Pulmonary artery endothelial cell (primary cell): ENCODE measurements at places on chromosomes 2 and 18.

GRCh38 chr18:49023271-49023937 lies 72.6 kb upstream of the SMAD7 start:
- no peak for DNase-seq

DNA sequence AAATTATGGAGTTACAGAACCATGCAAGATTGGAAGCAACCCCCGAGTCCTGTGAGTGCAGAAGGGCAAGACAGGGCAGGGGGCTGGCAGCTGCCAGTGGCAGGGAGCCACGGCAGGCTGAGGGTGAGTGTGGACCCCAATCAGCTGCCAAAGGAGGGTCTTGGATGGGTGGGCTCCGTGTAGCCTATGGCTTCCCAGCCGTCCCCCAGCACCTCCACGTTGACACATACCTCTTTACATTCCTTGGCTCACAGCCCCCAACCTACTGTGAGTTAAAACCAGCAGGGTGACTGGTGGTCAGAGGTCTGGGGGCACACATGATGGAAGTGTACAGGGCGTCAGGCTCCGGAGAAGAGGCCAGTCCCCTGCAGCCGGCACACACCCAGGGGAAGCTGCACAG lies 60.9 kb upstream of the SALL3 start:
- no peak for DNase-seq

- DNase-seq = no peak
These were observed 70.9 kb downstream of the TMEFF2 start for GRCh38 chr2:192123847-192124246.

DNA sequence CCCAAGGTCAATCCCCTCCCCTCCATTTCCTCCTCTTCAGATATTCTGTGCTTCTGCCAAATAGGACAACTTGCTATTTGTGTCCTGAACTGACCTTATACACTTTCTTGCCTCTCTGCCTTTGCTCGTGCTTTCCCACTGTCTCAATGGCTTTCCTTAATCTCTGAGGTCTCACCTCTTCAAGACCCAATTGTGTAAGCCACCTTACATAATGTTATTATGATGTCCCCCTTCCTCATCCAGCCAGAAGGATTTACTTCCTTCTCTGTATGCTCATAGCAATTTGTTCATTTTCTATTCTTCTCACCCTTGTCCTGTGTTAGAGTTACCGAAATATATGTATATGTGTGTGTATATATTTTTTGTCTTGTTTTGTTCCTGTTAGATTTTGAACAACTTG lies 26.9 kb upstream of the DARS1 start:
- DNase-seq = no peak

GRCh38 chr2:10242451-10242850 lies 60.3 kb upstream of the HPCAL1 start:
- no peak for DNase-seq

GRCh38 chr2:191171708-191172355 lies 21.0 kb upstream of the STAT4 start:
- no peak for DNase-seq

DNA sequence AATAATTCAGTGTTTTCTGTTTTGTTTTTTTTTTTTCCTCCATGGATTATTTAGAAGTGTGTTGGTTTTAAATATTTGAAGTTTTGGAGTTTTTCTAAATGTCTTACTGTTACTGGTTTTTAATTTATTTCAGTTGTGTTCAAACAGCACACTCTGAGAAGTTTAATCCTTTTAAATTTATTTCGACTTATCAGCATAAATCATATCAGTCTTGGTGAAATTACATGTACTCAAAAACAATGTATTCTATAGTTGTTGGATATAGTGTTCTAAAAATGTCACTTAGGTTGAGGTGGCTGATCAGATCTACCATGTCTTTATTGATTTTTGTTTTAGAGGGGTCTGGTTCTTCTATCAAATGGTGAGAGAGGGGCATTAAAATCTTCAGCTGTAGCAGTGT lies 134.7 kb downstream of the NCOA1 start:
- DNase-seq = no peak

DNA sequence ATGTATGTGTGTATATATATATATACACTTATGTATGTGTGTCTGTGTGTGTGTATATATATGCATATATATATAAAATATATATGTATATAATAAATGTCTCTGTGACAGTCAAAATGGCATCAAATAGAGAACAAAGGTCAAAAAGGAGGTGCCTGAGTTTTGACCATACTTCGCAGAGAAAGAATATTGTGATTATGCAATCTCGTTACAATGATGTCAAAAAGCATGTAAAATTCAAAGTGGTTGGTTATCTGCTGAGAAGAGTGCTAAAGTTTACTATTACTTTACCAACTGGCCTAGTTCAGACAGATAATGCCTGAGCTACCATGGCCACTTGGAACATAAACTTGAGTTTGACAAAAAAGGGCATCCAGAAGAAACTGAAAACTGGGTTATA lies 375.0 kb downstream of the NBAS start:
- DNase-seq = no peak

DNA sequence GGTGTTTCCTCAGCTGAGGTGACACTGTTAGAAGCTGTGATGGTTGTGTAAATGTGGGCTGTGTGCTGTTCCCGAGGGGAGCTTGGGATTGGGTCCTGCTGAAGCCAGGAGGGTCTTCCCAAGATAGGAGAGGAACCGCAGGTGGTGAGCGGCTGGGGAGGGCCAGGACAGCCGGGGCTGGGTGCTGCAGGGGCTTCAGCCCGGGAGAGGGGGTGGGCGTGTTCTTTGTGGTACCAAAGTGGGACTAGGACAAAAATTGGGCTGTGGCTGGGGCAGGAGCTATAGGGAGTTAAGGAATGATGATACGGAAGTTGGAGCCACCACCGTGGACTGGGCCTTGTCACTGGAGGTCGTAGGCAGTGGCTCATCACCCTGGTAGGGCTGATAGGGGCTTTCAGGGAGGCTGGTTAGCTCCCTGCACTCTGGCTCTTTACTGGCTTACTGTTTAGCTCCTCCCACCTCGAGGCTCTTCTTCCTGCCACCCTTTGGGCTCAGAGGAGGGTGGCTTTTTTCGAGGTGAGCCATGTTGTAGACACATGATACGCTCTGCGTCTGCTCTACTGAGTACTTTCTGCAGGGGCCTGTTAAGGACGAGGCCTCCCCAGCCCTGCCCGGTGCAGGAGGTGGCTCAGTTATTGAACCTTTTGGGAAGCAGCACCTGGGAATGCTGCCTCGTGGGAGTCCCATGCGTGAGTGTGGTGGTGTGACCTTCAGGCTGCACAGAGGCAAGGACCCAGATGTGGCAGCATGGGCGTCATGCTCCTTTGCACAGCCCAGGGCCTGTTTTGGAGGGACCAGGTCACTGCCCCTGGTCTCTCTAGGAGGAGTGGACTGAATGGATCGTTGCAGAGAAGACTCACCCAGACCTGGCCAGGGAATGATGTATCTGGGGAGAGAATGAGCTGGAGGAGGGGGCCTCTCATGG lies 21.6 kb downstream of the ASB1 start:
- no peak for DNase-seq

- no peak for DNase-seq
These were observed 80.8 kb upstream of the CERS6 start for GRCh38 chr2:168375195-168375798.

DNA sequence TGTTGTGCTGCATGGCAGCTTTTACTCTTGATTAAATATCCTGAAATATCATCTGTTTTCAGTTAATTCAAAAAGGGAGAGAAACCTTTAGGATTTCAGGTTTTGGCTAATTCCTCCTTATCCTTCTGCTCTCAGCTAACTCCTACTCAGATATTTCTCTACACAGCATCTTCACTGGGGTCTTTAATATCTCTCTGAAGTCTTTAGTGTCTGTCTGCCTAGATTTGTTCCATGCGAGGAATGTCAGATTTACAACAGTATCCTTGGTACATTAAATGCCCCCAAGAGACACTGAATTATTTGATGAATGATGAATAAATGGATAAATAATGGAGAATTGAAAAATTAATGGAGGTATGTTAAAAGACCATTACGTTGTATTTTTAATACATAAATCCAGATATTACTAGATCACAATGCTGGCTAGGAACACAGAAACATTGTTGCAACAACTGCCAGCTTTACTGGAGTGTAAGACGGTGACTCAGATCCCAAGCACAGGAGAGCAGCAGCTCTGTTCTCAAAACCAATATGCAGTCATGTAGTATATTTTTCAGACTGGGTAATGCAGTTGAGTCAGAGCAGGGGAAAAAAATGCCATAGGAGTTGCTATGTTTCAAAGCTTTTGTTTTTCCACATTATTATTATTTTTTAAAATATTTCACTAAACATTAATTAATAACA lies 388.0 kb upstream of the SYT4 start:
- no peak for DNase-seq

DNA sequence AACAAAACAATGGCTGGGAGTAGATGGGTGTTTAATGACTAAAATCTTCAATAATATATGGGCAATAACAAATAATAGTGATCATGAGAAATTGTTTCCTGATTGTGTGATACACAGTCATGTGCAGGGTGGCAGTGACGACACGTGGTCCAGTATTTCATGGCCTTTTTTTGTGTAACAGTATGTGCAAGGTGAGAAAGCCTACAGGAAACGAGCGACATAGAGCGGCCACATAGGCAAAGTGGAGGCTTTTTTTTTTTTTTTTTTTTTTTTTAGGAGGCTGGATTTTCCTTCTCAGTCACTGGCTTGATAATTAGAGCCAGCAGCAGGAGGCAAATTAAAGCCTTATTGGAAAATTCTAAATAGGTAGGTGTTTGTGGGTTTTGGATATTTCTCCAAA lies 123.7 kb downstream of the MYO3B start:
- DNase-seq = no peak

DNA sequence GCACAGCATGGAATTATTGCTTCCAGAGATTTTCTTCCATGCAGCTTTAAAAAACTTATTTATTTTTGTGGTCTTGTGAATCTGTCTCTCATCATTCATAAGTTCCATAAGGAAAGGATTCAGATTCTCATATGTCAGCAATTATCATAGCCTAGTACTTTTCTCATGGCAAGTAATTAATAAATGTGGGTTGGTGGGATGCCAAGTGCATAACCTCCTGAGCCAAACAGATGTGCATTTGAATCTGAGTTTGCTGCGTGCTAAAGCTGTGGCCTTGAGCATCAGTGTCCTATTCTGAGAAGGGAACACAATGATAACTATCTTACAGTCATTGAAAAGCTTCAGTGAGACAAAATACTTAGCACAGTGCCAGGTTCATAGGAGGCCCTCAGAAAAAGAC lies 331.9 kb downstream of the PDE11A start:
- no peak for DNase-seq

GRCh38 chr2:162062559-162062958 lies 11.5 kb downstream of the DPP4 start:
- DNase-seq = no peak

GRCh38 chr2:128134573-128134972 lies 43.6 kb downstream of the UGGT1 start:
- no peak for DNase-seq

- DNase-seq = no peak
These were observed 129.9 kb upstream of the TFPI start for GRCh38 chr2:187684174-187684573.

DNA sequence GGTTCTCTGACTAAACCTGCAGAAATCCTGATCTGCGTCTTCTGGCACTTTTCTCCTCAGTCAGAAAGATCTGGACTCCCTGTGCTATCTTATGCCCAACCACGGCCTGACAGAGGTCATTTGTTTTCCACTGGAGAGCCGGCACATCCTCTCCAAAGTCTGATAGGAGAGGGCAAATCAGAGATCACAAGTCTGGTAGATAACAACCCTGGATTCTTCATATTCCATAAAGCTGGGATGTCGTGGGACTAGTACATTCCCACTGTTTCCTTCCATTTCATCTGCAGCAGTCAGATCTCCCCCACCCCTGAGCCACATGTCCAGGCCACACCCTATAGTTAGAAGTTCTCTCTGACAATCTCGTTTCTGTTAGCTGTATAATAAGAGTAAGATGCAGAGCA lies 157.0 kb downstream of the MGAT5 start:
- DNase-seq = no peak

DNA sequence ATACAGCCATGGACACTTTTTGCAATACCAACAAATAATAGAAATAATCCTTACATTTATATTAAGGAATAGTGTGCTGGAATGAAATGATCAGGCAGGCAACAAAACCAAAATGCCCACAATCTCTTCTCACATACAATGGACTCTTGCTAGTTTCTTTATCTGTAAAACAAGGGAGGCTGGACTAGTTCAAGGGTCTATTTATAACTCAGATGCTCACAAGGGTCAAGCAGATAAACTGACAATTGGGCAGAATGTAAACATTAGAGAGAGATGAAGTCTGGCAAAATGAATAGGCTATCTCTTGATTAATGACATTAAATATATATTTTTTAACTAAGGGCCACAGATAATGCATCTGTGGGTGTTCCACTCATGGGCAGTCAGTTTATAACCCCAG lies 11.4 kb downstream of the PPIL3 start:
- DNase-seq = no peak

GRCh38 chr2:83742117-83742782 lies 716.8 kb downstream of the SUCLG1 start:
- DNase-seq = no peak

GRCh38 chr2:234754126-234754525 lies 197.7 kb upstream of the SH3BP4 start:
- no peak for DNase-seq

DNA sequence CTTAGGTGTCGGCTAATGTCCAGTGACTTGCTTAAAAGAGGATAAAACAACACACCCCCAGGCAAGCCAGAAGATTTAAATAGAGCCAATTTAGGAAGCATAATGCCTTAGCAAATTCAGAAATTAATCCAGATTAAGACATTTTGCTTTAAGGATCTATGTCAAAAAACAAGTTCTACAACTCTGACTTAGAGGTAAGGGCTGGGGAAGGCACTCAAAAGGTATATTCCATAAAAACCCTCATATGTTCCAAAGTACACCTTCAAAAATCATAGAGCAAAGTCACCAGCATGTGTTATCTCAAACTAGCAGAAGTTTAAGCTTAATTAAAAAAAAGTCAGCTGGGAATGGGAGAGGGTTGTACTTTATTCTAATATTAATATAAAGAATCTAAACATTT lies 206.4 kb downstream of the NOL4 start:
- no peak for DNase-seq

DNA sequence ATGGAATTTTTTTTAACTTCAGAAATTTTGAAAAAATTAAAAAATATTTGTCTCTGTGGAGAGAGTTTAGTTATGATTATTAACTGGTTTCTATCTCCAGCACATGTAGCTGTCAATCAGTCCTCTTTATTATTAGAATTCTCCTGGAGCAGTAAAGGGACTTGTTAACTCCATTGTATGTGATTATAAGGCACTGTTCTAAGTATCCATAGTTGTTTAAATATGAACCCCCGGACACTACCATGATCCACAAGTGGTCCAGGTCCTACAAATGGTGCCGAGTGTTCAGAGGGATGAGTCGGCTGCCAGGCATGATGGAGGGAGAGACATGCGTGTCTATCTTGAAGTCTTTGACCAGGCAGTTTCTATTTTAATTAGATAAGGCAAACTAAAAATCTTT lies 492 bp downstream of the CHRNA1 start:
- DNase-seq = no peak

GRCh38 chr2:240405684-240406313 lies 29.7 kb upstream of the GPC1 start:
- no peak for DNase-seq

GRCh38 chr18:10135302-10135926 lies 221.6 kb downstream of the VAPA start:
- DNase-seq = no peak
